Substantia nigra (tissue), 51 donors: ENCODE measurements at places on chromosomes 12 and 14.

GRCh38 chr12:107888789-107889188 is 114.3 kb downstream of the ASCL4 start:
- DNase-seq = no peak

- DNase-seq = no peak
Measured at GRCh38 chr12:57806677-57807076, 11.9 kb downstream of the AVIL start.

DNA sequence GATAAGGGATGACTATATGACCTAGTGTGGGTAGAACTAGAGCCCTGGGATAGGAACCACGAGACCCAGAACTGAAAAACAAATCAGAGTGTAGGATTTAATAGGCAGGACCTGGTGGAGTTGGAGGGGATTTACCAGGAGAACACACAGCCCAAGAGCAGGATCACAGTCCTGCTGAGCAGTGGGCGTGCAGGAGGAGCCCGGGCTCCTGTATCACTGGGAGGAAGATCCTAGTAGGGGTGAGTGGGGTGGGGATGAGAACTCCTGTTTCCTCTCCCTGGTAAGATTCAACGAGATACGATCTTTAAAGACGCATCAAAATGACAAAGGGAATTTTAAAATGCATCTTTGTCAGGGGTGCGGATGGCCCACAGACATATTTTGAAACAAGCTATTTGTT is 220.1 kb downstream of the GALC start:
- DNase-seq = no peak

GRCh38 chr12:12439636-12440035 is 82.8 kb downstream of the BORCS5 start:
- DNase-seq = no peak

- DNase-seq = no peak
Measured at GRCh38 chr12:124718458-124718857, 145.2 kb downstream of the SCARB1 start.

- DNase-seq = no peak
Measured at GRCh38 chr12:18897823-18898222, 159.9 kb downstream of the CAPZA3 start.

DNA sequence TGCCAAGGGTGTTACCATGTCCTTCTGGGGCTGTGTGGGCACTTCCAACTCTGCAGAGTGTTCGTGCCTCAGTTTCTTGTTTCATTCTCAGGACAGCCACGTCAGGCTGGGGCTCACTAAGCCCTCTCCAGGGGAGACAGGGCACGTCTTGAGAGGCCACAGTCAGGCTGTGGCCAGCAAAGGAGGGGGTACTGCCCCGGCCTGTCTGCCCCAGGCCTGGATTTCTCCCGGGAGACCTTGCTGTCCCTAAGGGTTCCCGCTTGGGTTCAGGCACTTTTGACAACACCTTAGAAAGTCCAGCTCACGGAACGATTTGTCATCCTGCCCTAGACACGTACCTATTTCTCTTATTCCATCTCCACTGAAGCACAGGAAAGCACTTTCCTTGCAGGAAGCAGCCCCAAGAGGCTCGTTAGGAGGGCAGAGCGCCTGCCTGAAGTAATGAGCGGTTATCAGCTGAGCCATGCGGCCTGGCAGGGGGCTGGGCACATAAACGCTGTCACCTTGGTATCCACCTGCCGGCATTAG is 290.4 kb upstream of the RTL1 start:
- no peak for DNase-seq
